Cardiac muscle cell (in vitro differentiated cells and primary cell): ENCODE measurements at places on chromosomes 3 and 15. TPM values are rescaled to one million over a fixed set of nuclear protein-coding genes. Genes with fewer than 3 reads are reported as not detected.

SIDT1 gene
- 0.18 TPM in 1 of 2 replicates, not detected in the other for total RNA-seq

TMF1 gene
- 16.1 and 21.6 TPM in 2 replicates for total RNA-seq

LSAMP gene
- 4.8 and 6.0 TPM in 2 replicates for total RNA-seq

NSMCE3 gene
- 22.2 and 26.2 TPM in 2 replicates for total RNA-seq

DNA sequence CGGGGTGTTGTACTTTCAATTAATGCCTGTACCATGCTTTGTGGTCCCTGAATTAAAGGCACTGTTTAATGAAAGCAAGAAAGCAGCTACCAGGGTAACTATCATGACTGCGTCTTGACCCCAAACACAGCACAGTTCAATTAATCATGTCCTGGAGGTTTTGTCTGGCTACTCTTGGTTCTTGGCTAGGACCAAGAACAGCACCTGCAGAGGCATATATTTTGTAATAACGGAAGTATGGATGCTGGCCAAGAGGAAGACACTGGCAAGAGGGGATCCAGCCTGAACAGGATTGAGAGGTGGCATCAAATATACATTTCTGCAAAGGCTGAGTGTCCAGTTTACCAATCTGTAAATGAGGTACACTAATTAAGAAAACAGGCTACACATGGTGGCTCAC, 119.9 kb downstream of the FOXP1 start:
- DNase-seq, result no peak

GRCh38 chr3:155815030-155815545, 9.0 kb upstream of the C3orf33 start:
- no peak for DNase-seq
